ENCODE measurements at places on chromosomes 7 and 10.

DNA sequence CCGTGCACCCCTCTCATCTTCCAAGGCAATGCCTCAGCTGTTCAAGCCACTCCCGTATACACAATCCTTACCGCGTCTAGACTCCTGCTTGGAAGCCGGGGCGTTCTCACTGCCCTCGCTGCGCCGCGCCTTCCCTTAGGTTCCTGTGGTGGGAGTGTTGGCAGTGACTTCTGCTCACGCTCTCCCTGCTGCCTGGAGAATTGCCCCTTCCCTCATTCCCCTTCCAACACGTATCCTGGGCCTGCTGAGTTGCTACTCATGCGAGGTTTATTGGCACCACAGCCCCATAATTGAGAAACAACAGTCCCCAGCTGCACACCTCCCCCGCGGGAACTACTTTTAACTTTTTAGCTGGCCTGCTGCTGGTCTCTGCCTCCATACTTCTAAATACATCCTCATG, 31.9 kb downstream of the RBM17 start:
- no peak for DNase-seq

DNA sequence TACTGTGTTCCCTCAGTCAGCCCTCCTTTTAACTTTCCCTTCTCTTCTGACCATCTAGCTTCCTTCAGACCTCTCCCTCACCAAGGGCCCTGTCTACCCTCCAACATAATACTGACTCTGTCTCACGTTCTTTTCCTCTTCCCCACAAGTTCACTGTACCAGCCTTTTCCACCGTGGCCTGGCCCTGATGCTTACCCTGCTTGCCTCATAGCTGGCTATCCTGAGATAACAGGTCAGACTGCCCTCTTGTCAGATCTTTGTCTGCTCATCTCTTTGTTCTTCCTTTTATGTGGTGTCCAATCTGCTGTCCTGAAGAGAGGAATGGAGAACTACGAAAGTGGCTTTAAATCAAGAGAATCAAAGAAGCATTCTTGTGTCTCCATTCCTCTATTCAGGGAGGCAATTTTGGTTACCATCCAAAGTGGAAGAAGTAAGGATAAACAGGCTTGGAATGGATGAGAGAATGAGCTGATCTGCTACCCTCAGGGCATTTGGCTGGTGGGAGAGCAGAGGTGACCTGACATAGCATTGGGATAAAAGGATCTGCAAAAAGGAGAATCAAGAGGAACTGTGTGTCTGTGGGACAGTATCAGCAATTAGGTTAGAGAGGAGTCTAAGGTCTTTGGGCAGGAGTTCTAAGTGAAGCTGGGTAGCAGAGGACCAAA, 8.1 kb downstream of the BTAF1 start:
- no peak for DNase-seq

GRCh38 chr10:4943821-4944220, 19.4 kb upstream of the AKR1C1 start:
- no peak for DNase-seq

DNA sequence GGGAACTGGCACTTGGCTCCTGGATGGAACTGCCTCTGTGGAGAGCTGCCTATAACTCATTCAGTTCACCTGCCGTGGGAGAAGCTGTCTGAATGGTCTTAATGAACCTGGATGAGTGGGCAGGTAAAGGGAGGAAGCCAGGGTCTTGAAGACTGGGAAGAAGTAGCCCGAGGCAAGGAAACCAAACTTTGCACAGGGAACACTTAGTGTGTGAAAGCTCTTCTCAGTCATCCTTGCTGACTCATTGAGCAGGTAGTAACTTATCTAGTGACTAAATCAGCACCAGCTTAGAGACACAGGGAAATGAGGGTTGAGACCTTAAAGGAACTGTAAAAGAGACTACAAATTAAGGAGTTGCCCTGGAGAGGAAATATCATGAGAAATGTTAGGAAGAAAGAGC, 9.9 kb downstream of the LRRC4 start:
- no peak for DNase-seq

- DNase-seq: no peak
These were observed 96.4 kb upstream of the ZMIZ1 start for GRCh38 chr10:78972160-78972946.
